ENCODE measurements at places on chromosomes 7 and 10.

DNA sequence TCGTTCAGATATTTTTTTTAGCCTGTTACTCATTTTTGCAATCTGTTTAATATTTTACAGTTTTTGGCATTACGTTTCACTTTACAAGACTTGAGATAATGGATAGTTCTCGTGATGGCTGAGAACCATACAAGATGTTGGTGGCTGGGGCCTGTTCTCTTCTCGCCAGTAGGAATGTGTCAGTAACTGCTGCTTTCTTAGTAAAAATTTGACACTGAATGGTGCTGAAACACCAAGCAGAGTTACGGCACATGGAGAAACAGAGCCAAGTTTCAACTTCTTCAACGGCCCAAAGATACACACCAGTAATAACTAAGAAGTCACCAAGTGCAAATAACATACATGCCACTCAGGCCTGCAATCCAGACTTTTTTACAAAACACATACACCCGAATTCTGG, 130.4 kb downstream of the NRP1 start:
- no peak for DNase-seq

- DNase-seq, result no peak
Observed at GRCh38 chr7:20030915-20031362, 186.2 kb downstream of the MACC1 start.

DNA sequence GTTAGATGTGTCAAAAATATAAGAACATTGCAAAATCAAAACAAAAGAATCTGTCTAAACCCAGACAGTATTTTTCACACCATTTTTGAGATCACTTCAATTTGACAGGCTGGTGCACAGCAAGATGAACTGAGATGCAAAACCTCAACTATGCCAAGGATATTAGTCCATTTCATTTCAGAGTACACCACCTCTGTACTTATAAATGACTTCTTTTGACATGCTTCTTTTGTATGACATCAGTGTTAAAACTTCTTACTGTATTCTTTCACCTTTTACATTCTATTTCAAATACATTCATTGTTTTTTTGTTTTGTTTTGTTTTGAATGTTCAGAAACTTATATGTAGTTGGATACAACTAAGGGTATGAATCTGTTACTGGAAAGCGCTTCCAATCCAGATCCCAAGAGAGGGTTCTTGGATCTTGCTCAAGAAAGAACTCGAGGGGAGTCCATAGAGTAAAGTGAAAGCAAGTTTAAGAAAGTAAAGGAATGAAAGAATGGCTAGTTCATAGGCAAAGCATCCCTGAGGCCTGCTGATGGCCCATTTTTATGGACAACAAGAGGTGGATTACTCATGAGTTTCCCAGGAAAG, 23.5 kb upstream of the GPR141 start:
- DNase-seq, result no peak

GRCh38 chr7:7104971-7105370, 77.4 kb upstream of the C1GALT1 start:
- no peak for DNase-seq

DNA sequence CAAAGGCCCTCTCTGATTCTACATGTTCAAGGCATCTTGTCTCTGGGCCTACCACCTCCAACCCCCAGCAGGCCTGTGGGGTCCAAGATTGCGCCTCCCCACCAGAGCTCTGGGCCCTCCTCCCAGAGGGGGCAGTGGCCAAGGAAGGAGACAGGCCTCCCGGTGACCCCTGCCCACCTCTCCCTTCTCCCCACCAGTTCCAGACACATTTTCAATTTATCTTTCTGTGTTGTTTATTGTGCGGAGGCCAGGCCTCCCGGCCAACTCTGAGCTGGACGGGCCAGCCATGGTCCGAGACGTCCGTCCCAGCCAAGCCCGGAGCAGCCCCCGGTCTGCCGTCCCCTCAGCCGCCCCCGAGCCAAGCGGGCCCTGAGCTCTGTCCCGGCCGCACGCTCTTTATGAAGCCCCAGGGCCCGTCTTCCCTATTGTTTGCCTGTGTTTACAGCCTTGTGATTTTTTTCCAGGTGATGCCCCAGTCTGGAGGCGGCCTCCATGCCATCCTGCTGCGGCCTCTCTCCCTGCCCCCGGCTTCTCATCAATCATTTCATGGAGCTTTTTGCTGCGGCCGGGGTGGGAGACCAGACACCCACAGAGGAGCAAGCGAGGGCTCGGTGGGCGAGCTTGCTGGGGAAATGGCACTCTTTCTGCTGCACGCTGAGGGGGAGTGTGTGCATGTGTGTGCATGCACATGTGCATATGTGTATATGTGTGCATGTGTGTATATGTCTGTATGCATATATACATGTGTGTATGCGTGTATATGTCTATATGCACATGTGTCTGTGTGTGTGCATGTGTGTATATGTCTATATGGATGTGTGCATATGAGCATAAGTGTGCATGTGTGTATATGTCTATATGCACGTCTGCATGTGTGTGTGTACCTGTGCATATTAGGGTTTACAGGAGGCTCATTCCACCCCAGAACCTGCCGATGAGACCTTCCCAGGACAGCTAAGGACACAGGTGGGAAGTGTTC, 52.7 kb upstream of the ELN start:
- no peak for DNase-seq

DNA sequence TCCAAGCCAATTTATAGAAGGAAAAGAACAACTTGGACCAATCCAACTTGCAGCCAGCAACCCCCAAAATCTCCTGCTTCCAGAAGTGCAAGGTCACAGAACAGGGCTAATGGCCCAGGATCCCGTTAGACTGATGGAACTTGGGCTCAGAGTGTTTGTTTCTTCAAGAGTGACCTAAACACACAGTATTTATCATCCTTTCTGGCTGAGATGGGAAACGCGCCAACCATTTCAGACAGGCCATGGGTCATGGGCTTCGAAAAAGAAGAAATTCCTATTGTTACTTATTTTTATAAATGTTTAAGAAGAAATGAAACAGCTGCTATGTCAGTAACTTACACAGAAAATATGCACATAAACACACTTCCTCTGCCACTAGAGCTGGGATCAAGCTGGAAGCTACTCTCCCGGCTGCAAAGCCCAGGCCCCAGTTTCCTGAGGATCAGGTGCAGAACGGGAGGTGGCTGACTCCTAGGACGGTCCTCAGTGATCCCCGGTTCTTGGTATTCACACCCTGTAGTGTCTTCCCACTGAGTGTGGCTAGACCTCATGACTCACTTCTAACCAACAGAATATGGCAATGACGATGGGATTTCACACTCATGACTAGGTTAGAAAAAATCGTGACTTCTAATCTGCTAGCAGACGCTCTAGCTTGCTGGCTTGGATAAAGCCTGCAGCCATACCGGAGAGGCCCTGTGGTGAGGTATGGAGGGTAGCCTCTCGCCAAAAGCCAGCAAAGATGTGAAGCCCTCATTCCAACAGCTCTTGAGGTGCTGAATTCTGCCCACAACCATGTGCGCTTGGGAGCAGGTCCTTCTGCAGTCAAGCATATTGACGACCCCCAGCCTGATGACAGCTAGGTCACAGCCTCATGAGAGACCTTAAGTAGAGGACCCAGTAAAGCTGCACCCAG, 60.2 kb downstream of the CHST15 start:
- peak; percentile 89 for DNase-seq

DNA sequence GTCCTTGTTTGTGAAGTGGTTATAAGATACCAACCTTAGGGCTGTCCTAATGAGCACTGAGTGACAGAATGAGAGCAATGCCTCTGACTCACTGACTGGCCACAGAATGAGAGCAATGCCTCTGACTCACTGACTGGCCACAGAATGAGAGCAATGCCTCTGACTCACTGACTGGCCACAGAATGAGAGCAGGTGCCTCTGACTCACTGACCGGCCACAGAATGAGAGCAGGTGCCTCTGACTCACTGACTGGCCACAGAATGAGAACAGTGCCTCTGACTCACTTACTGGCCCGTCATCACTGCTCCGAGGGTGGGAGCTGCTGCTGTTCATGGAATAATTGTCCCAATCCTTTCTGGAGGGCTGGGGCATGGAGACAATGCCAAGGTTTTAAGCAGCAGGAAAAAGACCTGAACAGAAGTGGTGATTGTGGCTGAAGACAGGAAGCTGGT, 265.2 kb upstream of the PPP2R2D start:
- DNase-seq, result no peak

GRCh38 chr10:111127081-111127848, 50.4 kb downstream of the ADRA2A start:
- DNase-seq, result no peak

DNA sequence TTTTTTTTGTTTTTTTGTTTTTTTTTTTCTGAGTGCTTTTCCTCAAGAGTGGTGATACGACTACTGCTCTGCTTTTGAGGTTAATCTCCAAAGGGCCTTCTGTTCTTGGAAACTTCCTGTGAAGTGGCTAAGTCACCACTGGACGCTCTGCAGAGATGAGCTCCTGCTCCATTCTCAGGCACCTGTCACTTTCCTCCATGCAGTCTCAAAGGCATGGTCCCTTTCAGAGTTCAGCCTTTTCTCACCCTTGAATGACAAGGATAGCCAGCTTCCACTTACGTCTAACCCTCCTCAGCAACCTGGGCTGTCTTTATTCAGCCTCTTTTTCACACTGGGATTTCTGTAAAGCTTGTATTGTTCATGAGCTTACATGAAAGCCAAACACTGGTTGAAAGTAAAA, 65.8 kb downstream of the BMPER start:
- no peak for DNase-seq

- no peak for DNase-seq
Observed at GRCh38 chr10:76504823-76505222, 1073.4 kb downstream of the LRMDA start.

- no peak for DNase-seq
Observed at GRCh38 chr7:120054376-120055100, 218.4 kb upstream of the KCND2 start.

DNA sequence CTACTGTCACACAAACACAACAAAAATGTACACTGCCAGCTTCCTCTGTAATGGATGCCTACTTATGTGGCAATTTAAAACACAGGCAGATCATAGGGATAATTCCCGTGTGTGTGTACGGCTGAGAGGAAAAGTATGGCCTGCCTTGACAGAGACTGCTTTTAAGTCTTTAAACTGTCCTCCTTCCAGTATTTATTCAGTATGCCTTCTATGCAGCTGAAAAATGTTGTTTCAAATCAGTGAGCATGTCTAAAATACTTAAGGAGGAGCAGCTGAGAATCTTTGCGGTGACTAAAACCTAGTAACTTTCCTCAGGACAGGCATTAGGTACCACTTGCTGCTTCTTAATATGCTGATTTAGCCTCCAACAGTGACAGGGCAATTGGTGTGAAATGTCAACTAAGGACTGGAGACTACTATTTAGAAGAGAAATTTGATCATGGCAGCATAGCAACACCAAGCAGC, 126.3 kb downstream of the CACNA2D1 start:
- DNase-seq, result no peak

DNA sequence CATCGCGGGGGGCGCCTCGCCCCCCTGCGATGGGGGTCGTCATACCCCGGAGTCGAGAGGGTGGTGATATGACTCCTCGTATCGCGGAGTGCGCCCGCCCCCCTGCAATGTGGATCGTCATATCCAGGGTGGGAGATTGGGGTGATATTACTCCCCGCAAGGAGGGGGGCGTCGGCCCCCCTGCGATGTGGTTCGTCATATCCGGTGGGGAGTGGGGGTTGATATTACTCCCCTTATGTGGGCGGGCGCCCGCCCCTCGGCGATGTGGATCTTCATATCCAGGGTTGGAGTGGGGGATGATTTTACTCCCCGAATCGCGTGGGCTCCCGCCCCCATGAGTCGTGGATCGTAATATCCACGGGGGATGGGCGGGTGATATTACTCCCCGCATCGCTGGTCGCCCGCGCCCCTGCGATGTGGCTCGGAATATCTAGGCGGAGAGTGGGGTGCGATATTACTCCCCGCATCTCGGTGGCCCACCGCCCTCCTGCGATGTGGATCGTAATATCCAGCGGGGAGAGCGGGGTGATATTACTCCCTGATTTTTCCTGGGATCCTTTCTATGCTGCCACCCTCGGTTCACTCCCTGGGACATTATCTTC, 36.9 kb downstream of the MEIG1 start:
- peak; percentile 67 for DNase-seq

- no peak for DNase-seq
Observed at GRCh38 chr7:18693816-18694215, 198.3 kb downstream of the HDAC9 start.

- DNase-seq, result no peak
Observed at GRCh38 chr10:71554671-71555070, 158.0 kb downstream of the CDH23 start.

DNA sequence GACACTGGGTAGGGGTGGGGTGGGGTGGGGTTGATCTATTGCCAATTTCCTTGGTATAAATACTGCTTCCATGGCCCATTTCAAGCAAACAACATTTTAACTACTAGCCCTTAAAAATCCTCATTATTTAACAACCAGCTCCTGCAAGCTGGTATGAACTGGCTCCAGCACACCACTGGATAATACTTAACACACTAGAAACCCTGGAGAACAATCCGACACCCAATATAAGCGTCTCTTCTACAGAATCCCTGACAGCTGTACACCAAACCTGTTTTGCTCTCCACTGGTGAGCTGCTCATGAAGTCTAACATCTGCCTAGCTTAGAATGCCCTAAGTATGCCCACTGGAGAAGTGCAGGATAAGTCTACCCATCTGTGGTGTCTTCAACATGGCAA, 116.8 kb downstream of the HIPK2 start:
- no peak for DNase-seq

DNA sequence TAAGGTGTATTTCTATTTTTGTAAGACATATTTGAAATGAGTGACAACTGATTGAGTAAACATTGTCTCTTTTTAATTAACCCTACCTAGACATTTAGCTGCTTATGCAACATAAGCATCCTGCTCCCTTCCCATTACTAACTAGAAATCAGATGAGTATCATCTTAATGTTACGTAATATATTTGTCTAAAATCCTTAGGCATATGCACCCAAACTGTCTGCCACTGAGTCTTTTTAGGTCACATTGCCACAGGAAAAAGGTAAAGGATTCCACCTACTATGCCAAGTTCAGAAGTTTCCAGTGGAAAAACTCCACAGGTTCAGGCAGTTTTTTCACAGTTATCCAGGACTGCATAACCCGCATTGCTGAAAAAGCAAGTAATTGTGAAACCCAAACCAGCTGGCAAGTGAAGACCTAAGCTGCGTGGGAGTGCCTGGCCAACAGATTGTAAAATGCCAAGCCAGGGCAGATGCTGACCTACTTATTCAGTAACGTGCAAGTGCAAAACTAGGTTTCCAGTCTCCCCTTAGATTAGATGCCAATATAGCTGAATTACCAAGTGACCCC, 983.7 kb downstream of the GATA3 start:
- no peak for DNase-seq

- DNase-seq, result peak; percentile 58
Observed at GRCh38 chr7:102236592-102237287, 49.9 kb upstream of the SH2B2 start.

DNA sequence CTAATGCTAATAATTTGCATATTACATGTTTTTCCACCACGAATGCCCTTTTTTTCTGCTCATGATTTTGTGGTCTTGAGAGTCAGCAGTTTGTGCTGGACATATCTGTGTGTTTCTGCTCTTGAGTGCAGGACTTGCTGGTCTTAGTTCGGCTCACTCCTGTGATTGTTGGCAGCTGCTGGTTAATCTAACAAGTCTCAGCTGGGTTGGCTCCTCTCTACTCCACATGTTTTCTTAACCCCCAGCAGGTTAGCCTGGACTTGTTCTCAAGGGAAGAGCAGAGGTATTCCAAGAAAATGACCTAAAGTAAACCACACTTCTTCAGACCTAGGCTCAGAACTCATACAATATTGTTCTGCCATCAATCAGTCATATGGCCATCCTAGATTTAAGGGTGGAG, 1238.9 kb downstream of the XPNPEP1 start:
- DNase-seq, result no peak
